ENCODE measurements at places on chromosomes 6 and 20. TPM values are rescaled to one million over a fixed set of nuclear protein-coding genes. Genes with fewer than 3 reads are reported as not detected.

LY6G6F gene
- total RNA-seq: not detected

IRF4 gene
- total RNA-seq: 7.0 TPM

MEP1A gene
- 0.43 TPM for total RNA-seq

BACH2 gene
- total RNA-seq: 3.5 TPM

EGFL8 gene
- total RNA-seq: 224 TPM

EDN3 gene
- not detected for total RNA-seq

All from stomach (tissue), 19 donors.